ENCODE measurements at places on chromosomes 7 and 10.
A peak's percentile ranks its signal among the peaks of the same experiment; 100 is the strongest.

DNA sequence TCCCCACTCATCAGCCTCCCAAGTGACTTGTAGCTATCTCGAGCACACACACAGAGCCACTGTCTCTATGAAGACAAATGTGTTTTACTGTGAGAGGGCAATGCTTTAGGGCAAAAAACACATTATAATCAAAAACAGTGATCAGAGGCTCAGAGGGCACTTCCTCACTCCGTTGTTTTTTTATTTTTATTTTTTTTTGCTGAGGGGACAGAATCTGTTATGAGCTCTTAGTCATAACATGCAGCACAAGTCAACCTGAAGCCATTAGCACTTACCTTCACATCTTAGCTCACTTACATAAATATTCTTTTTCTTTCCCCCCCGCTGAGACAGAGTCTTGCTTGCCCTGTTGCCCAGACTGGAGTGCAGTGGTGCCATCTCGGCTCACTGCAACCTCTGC lies 157.7 kb downstream of the CALN1 start:
- no peak for DNase-seq

GRCh38 chr10:95247200-95247880 lies 43.5 kb downstream of the PDLIM1 start:
- no peak for DNase-seq

DNA sequence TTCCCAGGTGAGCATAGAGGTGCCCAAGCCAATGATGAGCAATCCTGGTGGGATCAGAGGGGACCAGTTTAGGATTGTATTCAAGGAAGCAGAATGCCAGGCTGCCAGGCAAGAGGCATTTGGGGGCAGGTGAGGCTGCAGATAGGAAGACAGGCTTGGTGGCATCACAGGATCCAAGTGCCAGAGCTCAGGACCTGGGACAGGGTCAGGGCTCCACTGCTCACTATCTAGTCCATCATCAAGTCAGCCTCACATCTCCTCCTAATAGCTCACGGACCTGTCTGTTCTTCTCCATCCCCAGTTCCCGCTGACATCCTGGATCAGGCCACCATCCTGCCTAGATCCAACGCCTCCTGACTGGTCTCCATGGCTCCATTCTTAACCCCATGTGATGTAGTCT lies 47.6 kb downstream of the CYP26A1 start:
- DNase-seq: peak; percentile 34

GRCh38 chr10:68957654-68958053 lies 1.7 kb downstream of the DDX21 start:
- no peak for DNase-seq

GRCh38 chr7:471866-472639 lies 47.6 kb downstream of the PDGFA start:
- DNase-seq: no peak

DNA sequence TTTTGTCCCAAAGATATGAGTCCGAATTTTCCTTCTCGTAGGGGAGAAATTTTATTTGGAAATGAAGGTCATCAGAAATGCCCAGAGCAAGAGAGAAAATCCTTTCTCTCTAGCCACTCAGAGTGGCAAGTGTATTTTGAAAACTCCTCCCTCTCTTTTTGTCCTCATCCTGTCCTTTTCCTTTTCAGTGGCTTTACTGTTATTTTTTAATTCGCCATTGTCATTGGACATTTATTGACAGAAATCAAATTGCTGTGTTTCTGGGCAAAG lies 39.6 kb downstream of the TET1 start:
- no peak for DNase-seq

DNA sequence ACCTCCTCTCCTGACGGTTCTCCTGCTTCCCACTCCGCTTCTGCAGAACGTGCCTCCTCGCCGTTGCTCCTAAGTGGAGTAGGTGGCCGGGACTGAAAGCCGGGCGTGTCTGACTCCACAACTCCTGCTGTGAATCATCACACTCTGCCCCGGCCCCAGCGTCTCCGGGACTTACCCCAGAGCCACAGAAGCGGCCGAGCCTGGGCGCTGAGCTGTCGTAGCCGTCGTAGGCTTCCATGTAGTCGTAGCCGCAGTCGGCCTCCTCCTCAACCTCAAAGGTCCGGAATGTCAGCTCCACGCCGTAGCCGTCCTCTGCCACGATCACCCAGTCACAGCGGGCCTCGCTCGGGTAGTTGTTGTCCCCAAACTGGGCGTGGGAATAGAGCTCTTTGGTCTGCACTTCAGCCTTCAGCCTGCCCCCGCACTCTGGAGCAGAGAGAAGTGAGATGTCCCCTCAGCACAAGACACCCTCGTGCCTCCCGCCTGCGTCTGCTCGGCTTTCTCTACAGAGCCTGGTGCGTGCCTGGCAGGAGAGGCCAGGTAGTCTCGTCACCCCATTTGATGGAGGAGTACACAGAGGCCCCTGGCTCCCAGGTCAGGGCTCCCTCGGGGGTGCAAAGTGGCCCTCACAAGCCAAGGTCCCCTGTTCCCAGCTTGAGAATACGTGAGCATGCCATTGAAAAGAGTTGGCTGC lies 11.2 kb upstream of the OPALIN start:
- no peak for DNase-seq

GRCh38 chr10:103885617-103886016 lies 30.2 kb upstream of the SH3PXD2A start:
- no peak for DNase-seq

DNA sequence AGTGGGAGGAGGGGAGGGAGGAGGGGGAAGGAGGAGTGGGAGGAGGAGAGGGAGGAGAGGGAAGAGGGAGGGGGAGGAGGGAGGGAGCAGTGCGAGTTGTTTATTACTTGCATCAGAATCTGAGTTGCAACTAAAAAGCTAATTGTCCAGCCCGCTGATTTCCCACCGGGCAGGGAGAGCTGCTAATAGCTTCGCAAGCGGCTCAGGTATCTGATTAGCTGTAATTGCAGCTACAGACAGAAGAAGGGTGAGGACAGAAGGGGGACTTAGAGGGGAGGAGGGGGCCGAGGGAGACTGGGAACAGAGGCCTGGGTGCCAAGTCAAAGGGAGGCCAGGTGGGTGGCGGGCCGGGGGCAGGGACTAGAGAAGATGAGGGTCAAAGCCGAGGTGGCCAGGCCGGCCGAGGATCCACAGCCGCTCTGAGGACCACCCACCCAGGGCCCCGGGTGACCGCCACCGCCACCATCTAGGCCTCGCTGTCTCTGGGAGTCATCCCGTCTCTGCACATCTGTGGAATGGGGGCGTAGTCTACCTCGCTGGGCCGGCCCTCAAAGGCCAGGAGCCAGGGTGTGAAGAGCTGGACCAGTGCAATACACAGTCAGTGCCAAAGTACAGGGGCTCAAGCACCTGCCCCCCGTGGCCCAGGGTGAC lies 54.2 kb downstream of the MICALL2 start:
- DNase-seq: no peak

GRCh38 chr7:128427289-128427891 lies 17.6 kb upstream of the IMPDH1 start:
- DNase-seq: no peak

DNA sequence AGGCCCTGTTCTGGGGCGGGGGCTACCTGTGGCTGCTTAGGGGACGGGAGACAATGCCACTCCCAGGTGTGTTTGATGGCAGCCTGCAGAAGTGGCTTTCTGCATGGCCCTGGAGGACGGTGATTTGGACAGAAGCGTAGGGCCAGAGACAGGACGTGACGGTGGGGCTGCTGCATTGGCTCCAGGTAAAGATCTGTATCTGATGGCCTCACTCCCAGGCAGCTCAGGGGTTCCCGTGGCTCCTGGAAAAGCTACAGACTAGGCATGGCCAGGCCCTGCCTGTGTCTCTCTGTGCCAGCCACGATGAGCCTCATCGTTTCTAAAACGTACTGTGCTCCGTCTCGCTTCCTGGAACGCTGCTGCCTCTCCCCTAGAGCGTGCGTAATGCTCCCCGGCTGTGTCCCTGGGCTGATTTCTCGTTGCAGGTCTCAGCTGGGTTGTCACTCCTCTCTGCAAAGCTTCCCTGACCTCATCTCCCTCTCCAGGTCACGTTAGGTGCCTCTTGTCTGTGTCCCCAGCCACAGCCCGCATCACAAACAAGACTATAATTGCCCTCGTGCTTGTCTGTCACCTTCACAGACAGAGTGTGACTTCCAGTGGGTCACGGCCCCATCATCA lies 12.6 kb downstream of the GTF2IRD1 start:
- no peak for DNase-seq

DNA sequence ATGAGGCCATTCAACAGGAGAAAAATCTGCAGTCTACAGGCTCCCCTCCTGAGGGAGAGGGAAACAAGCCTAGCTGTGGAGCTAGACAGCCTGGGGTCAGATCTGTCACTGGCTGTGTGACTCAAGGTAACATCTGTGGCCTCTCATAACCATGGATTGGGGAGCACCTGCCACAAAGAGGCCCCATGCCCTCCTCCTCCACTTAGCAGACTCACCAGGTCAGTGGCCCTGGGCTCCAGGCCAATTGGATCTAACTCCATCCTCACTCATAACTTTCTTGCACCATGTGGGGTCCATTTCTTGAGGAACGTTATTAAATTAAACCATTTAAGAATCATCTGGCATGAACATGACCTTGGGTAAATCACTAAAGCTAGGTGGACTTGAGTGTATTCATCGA lies 1.8 kb downstream of the GDF10 start:
- DNase-seq: no peak

- DNase-seq: no peak
Measured at GRCh38 chr7:144796919-144797318, 38.9 kb downstream of the TPK1 start.

- DNase-seq: peak; percentile 31
Measured at GRCh38 chr10:128793726-128794655, 667.8 kb upstream of the MKI67 start.

DNA sequence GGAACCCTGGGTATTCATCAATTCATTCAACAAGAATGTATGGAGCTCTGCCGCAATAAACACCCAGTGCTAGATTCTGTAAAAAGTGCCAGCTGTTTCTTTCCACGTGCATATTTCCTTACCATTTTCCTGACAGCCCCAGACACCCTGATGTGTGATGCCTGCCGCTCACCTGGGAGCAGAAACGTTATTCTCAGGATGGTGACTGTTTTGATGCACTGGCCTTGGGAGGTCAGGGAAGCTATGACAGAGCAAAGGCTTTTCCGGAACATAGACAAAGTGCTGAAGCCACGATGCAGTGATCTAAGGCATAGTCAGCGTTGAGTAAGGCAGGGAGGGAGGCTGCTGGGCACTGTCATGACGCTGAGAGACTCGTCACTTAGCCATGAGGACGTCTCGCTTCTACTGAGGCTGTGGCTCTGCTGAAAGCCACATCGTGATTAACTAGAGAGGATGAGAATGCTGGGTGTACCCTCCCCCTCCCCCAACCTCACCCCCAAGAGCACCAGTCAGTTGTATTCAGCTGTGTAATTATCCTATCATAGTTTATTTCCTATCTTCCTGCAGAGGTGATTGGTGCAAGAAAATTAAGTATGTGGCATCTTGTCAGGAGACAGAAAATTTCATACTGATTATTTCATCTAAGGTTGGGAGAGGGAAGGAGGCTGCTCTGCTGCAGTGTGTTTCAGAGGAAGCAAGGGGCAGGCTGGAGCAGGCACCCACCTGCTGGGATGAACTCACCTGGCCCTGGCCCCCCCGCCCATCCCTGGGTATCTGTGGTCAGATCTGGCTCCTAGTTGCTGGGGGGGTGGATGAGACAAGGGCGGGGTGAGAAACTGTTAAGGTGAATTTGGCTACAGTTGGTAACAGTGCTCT lies 48.8 kb upstream of the SMNDC1 start:
- no peak for DNase-seq

GRCh38 chr10:31136930-31137885 lies 105.5 kb upstream of the ZNF438 start:
- DNase-seq: no peak

GRCh38 chr10:44024356-44025116 lies 360.4 kb downstream of the CXCL12 start:
- no peak for DNase-seq

DNA sequence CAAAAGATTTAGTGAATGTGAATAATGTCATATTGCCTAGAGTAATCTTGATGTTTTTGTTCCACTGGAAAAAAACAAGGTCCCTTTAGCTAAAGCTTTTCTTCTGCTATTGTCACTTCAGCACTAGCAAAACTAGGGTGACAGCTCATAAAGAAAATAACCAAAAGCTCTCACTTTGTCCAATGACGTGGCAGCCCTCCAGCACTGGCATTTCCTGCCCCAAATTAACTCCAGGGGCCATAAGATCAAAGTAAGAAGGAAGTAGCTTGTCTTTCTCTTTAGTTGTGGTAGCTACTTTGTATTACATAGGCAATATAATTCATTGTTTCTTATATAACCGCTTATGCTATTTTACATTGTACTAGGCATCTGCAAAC lies 47.3 kb downstream of the LRRN3 start:
- no peak for DNase-seq

DNA sequence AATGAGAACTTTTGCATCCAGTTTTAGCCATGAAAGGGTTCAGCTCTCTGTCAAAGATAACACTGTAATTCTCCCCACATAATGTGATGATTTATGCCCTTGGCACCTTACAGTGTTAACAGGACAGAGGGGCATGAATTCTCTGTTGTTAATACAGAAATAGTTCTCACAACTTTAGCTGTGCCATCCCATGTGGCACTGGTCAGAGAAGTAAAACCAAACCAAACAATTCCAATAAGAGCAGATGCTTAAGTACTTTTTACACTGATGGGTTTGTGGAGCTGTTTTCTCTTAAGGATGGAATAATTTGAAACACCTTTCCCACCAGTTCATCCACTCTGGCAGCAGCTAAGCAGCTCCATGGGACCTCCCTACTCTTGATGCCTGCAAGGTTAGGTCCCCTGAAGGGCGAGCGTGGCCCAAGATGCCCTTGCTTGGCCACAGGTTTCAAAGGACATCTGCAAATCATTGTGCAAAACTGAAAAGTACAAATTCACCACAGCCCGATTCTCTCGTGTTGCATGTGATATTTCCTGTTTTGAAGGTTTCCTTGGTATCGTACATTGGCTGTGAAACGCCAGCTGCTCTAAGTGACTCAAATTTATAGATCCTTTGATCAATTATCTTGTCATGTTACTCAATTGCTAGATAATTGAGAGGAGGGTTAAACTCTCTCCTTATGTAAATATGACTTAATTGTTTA lies 82.5 kb upstream of the CREB5 start:
- DNase-seq: no peak

DNA sequence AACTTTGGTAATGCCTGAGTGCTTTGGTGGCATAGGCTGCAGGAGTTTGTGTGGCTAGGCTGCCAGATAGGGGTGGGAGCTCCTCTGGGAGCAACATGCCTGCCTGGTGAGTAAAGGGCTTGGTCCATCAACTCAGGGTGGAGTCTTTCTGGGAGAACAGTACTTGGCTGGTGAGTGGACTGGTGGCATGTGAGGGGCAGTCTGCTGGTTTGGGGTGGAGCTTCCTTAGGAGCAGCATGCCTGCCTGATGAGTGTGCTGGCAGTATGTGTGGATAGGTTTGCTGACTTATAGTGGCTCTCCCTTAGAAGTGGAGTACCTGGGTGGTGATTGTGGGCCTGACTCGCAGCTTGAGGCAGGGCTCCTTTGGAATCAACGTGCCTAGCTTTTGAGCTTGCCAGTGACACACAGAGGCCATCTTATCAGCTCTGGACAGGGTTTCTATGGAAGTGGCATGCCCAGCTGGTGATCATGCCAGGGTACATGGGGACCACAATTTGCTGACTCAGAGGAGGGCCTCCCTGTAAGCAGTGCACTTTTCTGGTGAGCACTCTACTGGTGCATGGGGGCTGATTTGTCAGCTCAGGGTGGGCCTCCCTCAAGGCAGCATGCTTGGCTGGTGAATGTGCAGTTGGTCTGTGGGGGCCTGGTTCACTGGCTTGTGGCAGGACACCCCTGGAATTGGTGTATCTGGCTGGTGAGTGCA lies 35.0 kb upstream of the SRI start:
- DNase-seq: no peak
